ENCODE measurements at places on chromosomes 2 and 18. TPM values are rescaled to one million over a fixed set of nuclear protein-coding genes. Genes with fewer than 3 reads are reported as not detected.

The LOXHD1 gene
- total RNA-seq = not detected

The DSC1 gene
- not detected for total RNA-seq

The UCN gene
- 0.52 TPM for total RNA-seq

The GRHL1 gene
- 9.3 TPM for total RNA-seq

The DSC3 gene
- total RNA-seq = 11.1 TPM

GRCh38 chr18:56217406-56217805 lies 421.0 kb downstream of the TXNL1 start:
- DNase-seq = no peak

- peak; percentile 67 for DNase-seq
Observed at GRCh38 chr2:231674587-231675338, 33.6 kb upstream of the PTMA start.

GRCh38 chr2:23629772-23630480 lies 244.9 kb downstream of the KLHL29 start:
- DNase-seq = no peak

- peak; percentile 17 for DNase-seq
Observed at GRCh38 chr2:231059756-231060155, 3.1 kb downstream of the PSMD1 start.

- no peak for DNase-seq
Observed at GRCh38 chr2:72276876-72277275, 129.2 kb upstream of the CYP26B1 start.

DNA sequence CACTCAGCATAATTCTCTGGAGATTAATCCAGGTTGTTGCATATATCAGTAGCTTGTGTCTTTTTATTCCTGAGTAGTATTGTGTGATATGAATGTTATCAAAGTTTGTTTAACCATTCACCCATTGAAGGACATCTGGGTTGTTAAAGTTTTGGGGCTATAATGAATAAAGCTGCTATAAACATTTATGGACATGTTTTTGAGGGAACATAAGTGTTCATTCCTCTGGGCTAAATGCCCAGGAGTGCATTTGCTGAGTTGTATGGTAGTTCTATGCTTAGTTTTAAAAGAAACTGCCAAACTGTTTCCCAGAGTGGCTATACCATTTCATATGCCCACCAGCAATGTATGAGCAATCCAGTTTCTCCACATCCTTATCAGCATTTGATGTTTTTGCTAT lies 21.8 kb upstream of the KCNJ13 start:
- no peak for DNase-seq

DNA sequence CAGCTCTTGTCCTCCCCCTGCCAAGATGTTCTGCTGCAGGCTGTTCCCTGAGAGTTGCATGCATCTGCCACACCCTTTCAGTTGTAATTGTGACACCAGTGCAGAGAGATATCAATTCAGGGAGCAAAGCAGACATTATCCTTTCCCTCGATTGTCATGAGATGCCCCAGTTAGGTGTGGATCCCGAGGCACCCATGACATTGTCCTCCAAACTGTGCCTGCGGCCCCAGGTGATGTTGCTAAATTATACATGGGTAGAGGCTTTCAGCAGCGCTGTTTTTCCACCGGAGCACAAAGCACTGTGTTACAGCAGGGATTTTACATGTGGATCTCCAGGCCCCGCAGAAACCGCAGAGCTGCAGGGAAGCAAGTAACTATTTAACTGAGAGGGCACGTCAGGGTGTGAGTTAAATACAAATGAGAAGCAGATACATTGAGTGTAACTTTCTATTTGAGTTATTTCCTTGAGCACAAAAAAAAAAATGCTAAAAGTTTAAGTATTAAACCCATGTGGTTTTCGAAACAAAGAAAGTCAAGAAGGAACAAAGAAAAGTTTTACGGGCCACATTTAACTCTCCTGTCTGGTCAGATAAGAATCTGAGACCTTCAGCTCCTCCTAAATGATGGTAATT lies 90.3 kb upstream of the BCL2L11 start:
- DNase-seq = no peak

- DNase-seq = no peak
Observed at GRCh38 chr2:112151271-112151670, 13.1 kb downstream of the FBLN7 start.
